Stimulated activated CD4-positive, alpha-beta T cell treated with anti-CD3 and anti-CD28 coated beads, Interleukin-4, amount 100 ng/mL, for 1 hour (primary cell): ENCODE measurements at places on chromosomes 1 and 21.

DNA sequence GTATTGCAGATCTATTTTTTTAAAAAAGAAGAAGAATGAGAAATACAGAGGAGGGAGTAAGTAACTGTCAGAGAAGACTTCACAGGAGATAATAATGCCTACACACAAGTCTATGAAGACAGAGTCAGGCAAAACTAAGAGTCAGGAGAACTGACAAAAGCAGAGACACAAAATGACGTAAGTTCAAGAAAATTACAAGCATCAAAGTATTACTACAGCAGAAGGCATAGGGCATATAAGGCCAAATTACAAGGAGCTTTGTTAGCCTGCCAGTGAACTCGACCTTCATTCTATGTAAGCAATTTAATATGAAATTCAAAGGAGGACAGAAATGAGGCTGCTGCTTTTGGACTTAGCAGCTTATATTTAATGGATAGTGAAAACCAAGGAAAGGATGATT lies 23.7 kb downstream of the FAF1 start:
- no peak for DNase-seq

GRCh38 chr1:114512595-114513280 lies 1.7 kb upstream of the TRIM33 start:
- DNase-seq, result no peak

DNA sequence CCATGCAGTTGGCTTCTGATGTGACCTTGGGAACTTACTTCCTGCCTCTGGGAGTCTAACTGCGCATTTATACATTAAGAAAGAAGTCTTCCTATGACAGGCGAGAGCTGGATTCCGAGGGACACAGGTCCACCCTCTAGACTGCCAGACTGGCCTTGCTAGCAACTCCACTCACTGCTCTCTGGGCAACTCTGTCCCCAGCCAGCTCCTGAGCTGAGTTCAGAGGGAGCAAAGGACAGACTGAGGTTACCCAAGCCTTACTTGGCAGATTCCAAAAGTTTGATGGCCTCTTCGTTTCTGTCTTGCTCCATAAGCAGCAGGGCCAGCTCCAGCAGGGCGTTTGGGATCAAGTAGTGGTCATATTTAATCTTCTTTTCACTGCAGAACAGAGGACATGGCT lies 41.8 kb downstream of the TTC39A start:
- no peak for DNase-seq

DNA sequence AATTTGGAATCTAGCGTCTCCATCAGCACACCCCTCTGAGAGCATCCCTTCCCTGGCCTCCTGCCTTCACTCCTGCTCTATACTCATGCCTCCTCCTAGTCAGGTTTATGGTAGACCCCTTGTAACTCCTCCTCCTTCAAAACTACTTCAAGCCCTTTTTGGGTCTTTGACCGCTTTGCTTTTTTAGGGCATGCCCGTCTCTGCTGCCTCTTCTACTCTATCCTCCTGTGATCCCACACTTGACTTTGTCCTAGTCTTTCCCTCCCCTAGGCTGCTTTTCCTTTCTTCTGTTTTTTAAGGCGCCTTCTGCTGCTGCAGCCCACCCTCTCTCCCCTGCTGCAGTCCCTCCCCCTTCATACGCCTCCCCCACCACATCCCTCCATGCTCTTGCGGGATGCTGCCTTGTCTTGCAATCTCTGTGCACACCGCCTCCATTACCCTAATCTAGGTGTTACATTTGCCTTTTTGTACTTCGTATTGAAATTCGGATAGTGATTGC lies 1.5 kb downstream of the SNX27 start:
- DNase-seq, result no peak

GRCh38 chr1:21514245-21514644 lies 5.0 kb downstream of the ALPL start:
- DNase-seq, result no peak

GRCh38 chr21:39461419-39461818 lies 9.6 kb downstream of the SH3BGR start:
- DNase-seq, result no peak

DNA sequence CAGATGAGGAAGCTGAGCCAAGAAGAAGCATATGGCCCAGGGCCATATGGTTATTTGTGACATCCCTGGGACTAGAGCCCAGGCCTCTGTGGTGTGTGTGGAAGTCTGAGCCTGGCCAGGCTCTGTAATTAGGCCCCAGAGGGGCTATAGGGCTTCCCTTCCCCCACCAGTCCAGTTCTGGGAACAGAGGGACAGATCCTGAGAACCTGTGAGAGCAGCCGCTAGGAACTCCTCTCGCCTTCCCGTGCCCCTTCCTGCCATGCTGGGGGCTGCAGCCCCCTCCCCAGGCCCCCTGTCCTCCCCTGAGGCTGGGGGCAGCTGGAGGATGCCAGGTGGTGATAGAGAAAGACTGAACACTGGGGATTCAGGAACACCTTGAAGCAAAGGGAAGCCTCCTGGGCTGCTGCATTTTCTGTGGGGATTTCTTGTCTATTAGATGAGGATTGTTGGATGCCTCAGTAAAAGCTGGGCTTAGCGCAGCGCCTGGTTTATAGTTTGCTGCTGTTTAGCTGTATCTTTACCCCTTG lies 33.3 kb downstream of the COQ8A start:
- DNase-seq, result no peak

DNA sequence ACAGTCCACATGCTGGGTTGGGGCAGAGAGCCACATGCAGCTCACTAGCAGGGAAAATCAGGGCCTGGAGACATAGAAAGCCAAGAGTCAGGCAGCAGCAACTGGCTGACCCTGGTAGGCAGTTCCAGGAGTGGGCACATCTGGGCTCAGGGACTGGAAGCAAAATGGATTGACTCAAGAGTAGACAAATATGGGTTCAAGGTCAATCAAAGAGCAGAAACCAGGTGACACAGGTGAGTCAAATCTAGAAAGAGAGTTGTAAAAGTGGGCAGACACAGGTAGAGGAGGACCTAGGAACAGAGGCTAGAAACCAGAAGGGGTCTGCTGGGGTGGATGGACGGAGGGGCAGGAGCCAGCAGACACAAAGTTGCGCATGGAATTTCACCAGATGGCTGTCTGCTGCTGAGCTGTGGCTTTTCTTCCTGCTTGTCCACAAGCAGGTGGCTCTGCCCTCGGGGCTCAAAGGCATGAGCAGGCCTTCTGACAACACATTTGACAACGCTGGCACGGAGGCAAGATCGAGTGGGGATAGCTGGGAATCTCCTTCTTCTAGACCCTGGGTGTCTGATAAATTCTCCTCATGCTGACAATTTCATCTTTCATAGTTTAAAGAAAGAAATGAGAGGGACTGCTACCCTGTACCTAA lies 40.8 kb upstream of the IGSF3 start:
- no peak for DNase-seq

GRCh38 chr1:159922511-159923202 lies 2.6 kb downstream of the TAGLN2 start:
- DNase-seq, result no peak

DNA sequence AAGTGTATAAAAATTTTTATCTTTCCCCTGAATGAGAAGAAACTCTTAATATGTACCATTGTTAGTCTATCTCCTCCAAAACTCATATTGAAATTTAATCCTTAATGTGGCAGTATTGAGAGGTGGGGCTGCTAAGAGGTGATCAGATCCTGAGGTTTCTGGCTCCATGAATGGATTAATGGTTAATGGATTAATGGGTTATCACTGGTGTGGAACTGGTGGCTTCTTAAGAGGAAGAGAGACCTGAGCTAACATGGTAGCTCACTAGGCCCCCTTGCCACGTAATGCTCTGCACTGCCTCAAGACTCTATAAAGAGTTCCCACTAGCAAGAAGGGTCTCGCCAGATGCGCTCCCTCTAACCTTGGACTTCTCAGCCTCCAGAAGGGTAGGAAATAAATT lies 70.6 kb upstream of the ZBTB18 start:
- DNase-seq, result no peak

DNA sequence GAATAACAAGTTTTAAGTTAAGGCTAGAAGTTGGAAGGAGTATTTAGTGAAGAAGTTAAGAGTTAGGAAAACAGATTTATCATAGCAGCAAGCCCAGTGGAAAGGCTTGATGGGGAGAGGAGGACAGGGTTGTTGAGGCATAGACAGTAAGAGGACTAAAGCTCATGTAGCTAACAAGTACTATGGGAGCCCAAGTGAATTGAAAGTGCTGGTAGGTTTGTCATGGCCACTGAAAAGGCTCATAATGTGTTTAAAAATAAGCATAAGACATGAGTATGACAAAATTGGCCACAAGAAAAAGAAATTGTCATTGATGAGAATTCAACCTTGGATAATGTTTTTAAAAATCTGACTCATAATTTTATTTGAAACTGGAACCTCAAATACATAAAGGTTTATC lies 49.2 kb upstream of the CRB1 start:
- no peak for DNase-seq

- DNase-seq, result no peak
These were observed 194.5 kb downstream of the LHX8 start for GRCh38 chr1:75328691-75329090.

DNA sequence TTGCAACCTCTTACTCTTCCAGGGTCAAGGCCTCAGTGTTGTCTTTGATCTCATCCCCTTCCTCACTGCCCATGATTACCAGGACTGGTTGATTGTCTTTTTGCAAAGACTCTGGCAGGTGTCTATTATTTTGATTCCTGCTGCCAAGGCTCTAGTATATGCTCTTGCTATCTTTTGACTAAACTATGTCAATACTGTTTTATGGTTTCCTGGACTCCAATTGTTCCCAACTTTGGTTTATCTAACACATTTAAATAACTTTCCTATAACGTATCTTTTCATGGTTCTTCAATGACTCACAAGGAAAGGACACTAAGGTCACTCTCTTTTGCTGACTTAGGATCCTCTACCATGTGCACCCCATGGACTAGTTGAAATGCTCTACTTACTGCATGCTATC lies 141.5 kb downstream of the PTPRC start:
- DNase-seq, result no peak

DNA sequence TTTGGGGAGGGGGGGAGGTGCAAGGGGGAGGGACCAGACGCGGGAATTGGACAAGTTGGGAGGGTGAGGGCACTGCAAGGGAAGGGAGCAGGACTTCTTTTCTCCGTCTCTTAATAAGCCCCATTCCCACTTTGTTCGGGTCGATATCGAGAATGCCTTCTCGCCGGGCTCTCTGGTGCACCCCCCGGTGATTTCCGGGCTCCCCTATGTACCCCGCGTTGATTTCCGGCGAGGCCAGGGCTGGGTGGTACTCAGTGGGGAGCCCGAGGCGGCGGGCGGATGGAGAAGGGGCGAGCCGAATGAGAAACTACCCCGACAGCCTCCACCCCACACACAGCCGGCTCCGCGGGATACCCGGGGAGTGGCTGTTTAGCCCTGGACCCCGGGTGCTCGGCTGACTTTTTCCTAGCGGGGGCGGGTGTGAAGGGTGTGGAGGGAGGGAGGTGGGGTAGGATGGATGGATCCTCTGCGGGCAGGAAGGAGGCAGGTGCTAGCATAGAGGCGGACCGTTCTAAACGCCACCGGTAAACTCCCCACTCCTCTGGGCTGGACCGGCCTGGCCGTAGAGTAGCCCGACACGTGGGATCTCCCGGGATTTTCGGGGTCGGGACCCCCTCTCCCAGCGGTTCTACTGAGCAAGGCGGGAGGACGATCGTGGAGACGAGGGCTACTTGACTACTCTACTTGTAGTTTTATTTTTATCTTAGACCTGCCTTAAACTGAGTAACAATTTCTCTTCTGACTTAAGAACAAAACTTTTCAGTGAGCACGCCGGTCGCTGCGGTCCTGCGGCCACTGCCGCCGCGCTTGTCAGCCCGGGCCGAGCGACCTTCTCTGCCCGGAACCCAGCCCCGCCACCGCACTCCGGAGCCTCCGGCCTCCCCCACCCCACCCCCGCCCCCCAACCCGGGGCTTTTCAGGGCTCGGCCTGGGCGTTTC lies 1.0 kb downstream of the RNF220 start:
- DNase-seq, result peak; percentile 20

GRCh38 chr21:17492415-17493168 lies 20.3 kb upstream of the CXADR start:
- no peak for DNase-seq

DNA sequence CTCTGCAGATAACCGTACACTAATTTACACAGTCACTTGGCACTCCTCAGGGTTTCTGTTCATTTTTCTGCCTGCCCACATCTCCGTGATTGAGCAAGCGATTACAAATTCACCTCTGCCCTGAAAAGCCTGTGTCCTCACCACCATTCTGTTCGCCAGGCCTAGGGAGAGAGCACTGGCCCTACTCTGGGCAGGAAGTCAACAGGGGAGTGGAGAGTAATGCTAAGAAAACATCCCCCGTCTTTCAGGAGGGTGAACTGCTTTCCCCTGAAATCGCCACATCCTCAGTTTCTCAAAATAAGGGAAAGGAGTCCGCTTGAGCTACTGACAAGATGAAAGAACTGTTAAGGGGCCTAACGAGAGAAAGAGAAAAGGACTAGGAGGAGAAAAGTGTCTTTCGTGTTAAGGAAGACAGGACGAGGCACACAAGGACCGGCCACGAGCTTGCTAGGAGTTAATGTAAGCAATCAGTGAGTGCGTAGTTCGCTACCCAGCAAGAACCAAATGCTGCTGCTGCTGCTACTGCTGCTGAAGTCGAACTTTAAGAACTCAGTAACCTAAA lies 632 bp downstream of the PEX19 start:
- peak; percentile 4 for DNase-seq

GRCh38 chr1:183291802-183292514 lies 105.9 kb downstream of the LAMC2 start:
- no peak for DNase-seq
